ENCODE measurements at places on chromosomes 16 and 17.

- no peak for ATAC-seq
Measured at GRCh38 chr16:85258629-85259028, 146.4 kb upstream of the CIBAR2 start.

- no peak for ATAC-seq
Measured at GRCh38 chr17:3034578-3034920, 28.9 kb downstream of the OR1D5 start.

- no peak for ATAC-seq
Measured at GRCh38 chr17:38562903-38563302, 42.8 kb downstream of the SRCIN1 start.

DNA sequence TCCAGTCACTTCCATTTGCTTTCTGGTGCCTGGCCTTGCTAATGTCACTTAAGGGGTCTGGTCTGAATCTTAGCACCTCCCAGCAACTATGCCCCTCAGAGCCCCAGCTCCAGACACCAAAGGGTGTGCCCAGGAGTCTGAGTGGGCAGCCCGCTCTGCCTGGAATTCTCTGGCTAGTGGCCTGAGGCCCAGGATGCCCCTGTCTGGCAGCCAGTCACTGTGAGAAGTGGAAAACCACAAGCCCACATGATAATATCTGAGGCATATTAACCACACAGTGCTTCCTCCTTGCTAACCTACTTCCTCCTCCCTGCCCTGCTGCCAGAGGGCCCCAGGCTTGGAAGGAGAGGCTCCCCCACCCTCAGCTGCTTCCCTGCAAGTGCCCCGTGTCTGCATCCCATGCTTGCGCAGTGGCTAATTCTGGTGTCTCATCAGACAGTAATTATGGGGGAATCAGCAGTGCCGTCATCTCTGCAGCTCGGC, 14.0 kb downstream of the SRCIN1 start:
- peak; percentile 32 for ATAC-seq

- ATAC-seq: no peak
Measured at GRCh38 chr17:49965524-49965909, 3.5 kb upstream of the DLX4 start.

DNA sequence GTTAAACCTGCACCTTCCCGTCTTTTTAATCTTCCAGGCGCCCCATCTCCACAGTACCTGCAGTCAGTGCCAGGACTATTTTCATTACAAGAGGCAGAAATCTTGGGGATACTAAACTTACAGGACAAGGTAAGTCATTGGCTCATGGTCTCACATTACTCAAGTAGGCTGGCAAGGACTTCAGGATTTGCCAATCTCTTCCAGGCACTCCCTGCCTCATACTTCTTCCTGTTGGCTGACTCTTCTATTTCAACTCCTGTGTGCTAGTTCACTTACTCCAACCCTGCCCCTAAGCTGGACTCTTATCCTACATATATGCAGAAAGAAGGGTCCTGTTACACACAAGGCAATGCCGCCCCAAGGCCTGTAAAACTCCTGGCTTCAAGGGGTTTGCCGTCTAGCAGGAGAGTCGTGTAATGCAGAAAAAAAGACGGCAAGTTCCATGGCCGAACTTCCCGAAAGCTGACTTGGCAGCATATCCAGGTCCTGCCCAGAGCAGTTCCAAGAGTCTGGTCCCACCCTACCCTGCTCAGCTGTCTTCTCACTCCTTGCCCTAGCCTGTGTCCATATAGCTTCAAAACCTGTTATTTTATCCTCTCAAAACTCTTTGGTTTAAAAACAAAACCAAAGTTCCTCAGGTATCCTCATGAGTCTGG, 14.8 kb downstream of the ERN1 start:
- ATAC-seq: peak; percentile 88

- no peak for ATAC-seq
Measured at GRCh38 chr17:45003877-45004276, 35.8 kb upstream of the C1QL1 start.

DNA sequence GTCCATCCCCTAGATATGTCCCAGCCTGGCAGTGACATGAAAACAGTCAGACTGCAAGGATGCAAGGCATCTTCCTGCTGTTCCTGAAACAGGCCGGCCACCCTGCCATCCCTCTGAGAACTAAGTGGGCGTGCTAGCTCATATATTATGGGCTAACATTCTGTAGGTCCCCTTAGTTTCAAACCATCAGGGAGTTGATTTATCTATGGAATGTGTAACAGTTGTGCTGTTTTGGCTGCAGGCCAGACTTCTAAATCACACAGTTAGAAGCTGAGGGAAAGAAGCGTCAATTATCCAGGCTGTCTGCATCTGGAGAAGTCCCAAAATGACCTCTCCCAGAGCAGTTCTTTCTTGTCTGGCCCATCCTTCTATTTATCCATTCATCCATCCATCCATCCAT, 102.7 kb upstream of the DNAH9 start:
- no peak for ATAC-seq

- no peak for ATAC-seq
Measured at GRCh38 chr16:85448557-85449190, 164.4 kb upstream of the GSE1 start.

DNA sequence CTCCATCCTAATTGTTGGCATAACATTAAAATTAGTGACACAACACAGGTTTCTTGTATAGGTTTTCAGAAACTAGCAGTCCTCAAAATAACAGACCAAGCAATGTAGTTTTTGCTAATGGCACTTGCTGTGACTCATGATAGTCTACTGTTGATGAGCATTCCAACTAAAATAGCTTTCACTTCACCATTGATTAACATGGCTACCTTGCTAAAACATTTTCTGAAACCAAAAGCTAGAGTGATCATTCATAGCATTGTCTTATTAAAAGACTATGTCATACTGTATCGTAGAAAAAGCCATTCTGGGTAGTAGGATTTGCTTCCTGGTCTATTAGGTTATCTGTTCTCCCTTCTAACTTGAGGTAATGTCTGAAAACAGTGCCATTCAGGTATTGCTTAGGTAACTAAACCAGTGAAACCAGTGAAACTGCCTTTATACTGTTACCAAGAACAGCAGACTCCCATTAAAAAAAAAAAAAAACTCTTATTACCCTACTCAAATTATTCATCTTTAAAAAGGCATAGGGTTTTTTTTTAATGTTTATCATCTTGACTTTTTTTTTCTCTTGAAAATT, 2.5 kb upstream of the CLTC start:
- ATAC-seq: no peak

DNA sequence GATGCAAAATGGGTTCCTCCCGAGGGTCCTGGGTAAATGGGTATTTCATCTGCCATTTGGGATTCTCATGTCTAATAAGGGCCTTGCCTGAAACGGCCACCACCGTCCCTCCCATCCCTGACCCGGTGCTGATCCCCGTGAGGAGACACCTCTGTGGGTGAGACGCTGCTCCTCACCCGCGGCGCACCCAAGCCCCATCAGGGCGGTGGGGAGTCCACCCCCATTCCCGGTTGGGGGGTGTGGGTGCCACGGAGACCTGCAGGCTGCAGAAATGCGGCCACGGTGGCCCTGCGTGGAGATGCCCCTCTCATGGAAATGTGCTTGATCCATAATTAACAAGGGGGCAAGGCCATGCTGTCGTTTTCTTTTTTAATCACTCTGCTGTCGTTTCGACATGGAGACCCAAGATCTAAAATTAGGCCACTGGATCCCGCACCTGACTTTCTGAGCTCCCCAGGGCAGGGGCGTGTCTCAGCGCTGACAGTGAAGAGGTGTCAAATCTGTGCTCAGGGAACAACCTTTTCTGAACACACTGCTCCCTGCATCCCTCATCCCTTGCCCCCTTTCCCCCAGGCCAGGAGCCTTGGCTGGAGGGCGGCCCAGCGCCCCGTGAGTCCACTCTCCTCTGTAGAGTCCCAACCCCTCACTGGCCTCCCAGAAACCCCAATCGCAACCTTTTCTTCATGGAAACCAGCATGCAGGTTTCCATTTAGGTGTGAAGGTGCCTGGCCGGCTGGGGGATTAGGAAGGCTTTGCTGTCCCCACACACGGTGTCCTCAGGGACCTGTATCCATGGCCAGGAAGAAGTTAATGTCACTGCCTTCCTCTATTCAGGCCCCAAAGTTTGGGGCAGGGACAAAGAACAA, 38.9 kb downstream of the PEMT start:
- ATAC-seq: no peak

GRCh38 chr17:81438007-81438659, 42.9 kb downstream of the BAHCC1 start:
- ATAC-seq: no peak

- ATAC-seq: no peak
Measured at GRCh38 chr17:50373705-50374104, 676 bp downstream of the EME1 start.

- no peak for ATAC-seq
Measured at GRCh38 chr17:7806587-7806986, 27.4 kb upstream of the KDM6B start.

DNA sequence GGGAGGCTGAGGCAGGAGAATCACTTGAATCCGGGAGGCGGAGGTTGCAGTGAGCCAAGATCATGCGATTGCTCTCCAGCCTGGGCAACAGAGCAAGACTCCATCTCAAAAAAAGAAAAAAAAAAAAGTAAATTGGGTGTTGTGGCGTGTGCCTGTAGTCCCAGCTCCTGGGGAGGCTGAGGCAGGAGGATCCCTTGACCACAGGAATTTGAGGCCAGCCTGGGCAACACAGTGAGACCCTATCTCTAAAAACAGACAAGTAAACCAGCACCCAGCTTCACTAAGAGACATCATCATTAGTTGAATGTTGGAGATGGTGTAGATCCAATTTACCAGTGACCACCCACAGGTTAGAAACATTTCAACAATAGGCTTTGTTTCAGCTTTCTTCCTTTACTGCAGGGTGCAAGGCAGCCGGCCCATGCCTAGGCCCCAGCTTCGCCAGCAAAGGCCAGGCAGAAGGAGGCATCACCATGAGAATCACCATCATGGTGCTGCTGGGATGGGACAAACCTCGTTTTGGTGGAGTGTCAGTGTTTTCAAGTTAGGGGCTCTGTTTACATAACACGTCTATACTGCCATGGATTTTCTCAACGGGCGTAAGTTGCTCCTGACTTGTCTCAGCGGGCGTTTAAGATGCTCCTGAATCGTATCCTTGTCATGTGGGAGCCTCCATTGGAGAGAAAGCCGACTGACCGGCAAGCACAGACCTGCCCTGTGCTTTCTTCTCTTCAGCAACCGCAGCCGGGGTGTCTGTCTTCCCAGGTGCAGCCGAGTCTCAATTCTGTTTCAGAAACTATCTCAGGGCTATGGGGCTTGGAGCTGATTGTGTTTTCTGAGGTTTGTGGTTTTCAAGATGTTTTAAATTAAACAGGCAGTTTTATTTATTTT, 7.3 kb downstream of the TCF25 start:
- peak; percentile 81 for ATAC-seq

DNA sequence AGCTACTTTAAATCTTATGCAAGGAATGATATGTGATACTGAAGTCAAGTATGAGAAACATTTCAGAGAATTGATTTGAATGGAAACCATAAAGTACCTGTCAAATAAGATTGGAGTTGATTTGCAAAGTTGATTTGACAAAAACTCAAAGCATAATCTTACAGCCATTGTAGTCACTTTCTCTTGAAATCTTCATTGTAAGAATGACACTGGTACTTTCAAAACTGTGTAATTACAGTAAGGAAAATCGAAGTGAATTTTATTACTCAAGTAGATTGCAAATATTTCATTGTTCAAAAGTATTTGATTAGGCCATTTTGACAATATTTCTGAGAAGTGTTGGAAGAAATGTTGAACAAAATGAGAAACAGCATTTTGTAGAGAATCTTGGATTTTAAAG, 3.6 kb downstream of the CPD start:
- no peak for ATAC-seq

- peak; percentile 39 for ATAC-seq
Measured at GRCh38 chr17:13822700-13823099, 221.0 kb upstream of the HS3ST3A1 start.

- peak; percentile 2 for ATAC-seq
Measured at GRCh38 chr17:8151641-8152111, 528 bp downstream of the PER1 start.

GRCh38 chr17:59366773-59367656, 35.6 kb downstream of the YPEL2 start:
- no peak for ATAC-seq

GRCh38 chr17:33086041-33086440, 94.4 kb downstream of the SPACA3 start:
- no peak for ATAC-seq

GRCh38 chr17:15909481-15909991, 35.4 kb upstream of the ADORA2B start:
- ATAC-seq: no peak

DNA sequence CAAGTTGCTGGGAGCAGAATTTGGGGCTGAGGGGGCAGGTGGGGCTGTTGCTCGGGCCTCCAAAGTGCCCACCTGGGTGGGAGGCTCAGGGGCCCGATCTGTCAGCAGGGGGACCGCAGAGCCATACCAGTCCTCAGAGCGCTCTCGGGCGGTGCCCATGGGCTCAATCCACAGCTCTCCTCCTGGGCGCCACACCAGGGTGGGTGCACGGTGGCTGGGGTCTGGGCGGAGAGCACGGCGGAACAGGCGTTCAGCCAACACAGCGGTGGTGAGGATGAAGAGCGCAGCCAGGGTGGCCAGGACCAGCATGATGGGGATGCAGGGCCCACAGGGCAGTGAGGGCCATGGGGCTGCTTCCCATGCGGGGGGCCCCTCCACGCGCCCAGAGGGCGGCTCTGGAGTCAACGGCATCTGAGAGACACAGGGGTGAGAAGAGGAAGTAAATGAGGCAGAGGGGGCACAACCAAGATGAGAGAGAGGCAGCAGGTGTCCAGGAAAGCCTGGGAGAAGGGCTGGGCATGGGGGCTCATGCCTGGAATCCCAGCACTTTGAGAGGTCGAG, 1.2 kb downstream of the C16orf54 start:
- ATAC-seq: peak; percentile 9

DNA sequence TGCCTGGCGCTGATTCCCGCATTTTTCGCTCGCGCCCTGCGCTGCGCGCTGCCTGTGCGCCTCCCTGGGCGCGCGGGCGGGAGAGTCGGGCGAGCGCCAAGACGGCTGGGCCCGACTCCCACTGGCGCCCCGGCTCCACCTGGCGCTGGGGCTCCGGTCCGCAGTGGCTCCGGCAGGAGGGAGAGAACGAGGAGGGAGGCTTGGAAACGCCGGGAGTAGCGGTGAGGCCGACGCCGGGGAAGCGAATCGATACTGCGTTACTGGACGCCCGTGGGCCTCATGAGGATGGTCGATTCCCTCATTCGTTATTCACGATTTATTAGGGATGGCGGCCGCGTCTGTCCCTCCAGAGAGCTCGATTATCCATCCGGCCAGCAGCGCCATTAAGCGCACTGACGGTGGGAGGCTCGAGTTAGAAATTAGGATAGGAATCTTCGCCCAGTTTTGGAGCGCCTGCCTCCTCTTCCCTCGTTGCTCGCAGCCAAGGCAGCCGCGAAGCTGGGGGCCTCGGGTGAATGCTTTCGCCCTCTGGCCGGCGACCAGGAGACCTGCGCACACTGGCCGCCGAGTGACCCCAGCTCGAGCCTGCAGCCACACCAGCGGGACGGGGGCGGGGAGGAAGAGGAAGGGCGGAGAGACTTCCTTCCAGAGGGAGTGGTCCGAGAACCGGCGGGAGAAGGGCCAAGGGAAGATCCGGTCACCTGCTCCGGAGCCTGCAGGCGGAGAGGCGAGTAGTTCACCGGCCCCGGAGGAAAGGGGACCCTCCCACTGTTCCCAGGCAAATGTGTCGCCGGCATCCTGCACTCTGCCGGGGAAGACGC, 1.3 kb upstream of the PCGF2 start:
- ATAC-seq: peak; percentile 26

GRCh38 chr17:64618848-64619247, 43.3 kb downstream of the SMURF2 start:
- no peak for ATAC-seq

- no peak for ATAC-seq
Measured at GRCh38 chr17:79255456-79255855, 180.8 kb downstream of the ENGASE start.

GRCh38 chr16:57360321-57360935, 1.8 kb downstream of the CCL22 start:
- ATAC-seq: no peak

- ATAC-seq: no peak
Measured at GRCh38 chr17:31604936-31605335, 213.5 kb downstream of the RAB11FIP4 start.
